ENCODE measurements at places on chromosomes 12 and 14.

DNA sequence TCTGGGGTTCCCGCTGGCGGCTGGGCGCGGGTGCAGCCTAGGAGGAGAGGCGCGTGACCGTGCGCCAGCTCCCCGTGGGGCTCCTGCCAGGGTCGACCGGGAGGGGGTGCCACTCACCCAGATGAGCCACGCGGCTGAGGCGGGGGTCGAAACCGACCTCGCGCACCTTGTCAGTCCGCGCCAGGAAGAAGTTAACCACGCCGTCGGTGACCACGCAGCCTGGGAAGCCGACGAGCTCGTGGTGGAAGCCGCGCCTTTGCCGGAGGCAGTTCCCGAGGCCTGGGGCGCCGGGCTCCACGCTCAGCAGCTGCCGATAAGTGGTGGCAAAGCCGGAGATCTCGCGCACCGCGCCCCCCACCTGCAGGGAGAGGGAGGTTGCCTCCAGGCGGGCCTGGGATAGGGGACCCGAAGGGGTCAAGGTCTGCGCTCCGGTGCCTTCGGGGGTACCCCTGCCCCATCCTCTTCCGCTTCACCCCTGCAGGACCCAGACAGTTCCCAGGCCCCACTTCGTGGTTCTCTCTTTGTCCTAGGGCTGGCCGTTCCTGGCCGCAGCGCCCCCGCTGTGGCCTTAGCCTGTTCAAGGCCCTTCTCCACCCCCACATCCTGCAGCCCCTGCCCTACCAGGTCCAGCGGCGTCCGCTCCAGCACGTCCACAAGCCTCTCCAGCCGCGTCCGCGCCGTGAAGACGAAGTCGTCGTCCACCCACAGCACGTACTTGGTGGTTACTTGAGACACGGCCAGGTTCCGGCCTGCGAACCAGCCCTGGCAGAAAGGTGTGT lies 5.3 kb downstream of the B4GALNT1 start:
- no peak for DNase-seq

GRCh38 chr14:81313775-81314429 lies 86.2 kb downstream of the STON2 start:
- no peak for DNase-seq

DNA sequence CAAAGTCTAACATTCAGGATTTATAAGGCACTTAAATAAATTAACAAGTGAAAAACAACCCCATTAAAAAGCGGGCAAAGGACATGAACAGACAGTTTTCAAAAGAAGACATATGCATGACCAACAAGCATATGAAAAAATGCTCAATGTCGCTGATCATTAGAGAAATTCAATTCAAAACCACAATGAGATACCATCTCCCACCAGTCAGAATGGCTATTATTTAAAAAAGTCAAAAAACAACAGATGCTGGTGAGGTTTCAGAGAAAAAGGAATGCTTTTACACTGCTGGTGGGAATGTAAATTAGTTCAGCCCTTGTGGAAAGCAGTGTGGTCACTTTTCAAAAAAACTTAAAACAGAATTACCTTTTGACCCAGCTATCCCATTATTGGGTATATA lies 60.7 kb upstream of the BDKRB2 start:
- DNase-seq: no peak

DNA sequence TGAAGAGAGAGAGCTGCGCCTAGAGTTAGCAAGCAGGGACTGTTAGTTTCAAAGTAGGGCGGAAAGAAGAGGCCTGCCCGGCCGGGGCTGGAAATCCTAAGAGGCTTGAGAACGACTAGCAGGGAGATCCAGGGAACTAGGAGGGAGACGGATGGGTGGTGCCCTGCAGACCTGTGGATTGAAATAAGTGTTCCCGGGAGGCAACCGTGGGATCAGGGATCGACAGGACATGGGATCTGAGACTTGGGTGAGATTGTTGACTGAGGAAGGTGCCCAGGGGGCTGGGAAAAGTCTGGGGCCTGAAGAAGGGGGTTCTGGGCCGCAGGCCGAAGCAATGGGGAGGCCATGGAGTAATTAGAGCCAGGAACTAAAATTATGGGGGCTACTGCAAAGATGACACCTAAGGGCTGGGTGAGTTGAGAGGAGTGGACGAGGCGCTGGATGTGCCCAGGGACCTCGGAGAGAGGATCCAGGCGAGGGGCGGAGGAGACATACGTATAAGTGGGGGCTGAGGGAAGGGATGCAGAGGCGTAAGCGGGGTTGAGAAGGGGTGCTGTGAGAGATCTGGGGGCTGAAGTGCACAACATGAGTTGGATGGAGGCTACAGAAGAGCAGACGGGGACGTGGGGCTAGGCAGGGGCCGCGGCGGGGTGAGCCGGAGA lies 635 bp downstream of the LTA4H start:
- DNase-seq: no peak

GRCh38 chr12:109795023-109795422 lies 38.2 kb downstream of the TRPV4 start:
- no peak for DNase-seq

DNA sequence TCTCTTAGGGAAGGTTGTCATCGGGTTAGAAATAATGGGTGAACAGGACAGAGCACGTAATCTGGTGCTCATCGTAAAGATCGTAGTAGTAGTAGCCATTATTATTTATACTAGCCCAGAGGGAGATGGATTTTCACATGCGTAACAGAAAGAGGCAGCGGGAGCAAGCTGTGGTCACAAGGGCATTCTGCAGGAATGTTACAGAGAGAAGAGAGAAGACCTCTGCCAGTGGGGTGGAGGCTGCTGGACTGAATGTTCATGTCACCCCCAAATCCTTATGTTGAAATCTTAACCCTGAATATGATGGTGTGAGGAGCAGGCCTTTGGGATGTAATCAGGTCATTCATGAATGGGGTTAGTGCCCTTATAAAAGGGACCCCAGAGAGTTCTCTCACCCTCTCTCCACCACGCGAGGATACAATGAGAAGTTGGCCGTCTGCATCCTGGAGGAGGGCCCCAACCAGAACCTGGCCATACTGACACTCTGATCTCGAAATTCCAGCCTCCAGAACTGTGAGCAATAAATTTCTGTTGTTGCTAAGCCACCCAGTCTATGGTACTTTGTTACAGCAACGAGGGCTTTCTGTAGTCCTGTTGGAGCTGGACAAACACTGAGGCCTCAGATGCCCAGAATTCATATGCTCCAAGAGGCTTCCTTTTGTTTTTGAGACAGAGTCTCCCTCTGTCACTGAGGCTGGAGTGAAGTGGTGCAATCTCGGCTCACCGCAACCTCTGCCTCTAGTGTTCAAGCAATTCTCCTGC lies 131.2 kb upstream of the MED13L start:
- DNase-seq: no peak

DNA sequence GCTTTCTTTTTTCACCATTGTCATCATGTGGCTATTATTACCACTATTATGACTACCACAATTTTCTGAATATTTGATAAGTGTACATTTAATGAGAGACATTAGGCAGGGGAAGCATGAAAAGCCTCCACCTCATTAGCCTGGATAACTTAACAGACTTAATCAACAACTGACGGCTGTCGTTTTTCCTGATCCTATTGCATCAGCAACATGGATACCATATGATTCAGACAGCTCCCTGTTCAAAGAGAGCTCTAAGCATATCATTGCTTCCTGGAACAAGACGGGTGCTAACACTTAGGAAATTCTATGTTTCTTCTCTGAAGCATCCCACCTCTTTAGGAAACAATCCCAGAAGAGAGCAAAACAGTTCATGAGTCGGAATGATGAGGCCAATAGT lies 765.2 kb downstream of the NOVA1 start:
- no peak for DNase-seq

- no peak for DNase-seq
These were observed 3.0 kb upstream of the MYF6 start for GRCh38 chr12:80704420-80704819.

DNA sequence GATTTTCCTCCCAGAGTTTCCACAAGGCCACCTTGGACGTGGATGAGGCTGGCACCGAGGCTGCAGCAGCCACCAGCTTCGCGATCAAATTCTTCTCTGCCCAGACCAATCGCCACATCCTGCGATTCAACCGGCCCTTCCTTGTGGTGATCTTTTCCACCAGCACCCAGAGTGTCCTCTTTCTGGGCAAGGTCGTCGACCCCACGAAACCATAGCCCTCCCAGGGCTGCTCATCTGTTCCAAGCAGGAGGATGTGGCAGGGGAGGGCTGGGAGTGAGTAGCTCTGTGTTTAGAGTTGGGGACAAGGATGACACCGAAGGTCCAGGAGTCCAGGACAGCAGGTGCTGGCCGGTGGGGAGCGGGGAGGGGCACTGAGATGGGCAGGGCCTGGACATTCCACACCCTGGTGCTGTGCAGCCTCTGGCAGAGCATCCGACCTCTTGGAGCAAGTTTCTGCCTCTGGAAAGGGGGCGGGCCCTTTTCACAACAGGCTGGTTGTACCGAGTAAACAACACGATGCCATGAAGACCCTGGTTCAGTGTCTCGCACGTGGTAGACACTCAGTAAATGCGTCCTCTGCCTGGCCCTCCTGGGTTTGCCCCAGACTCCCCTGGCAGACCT lies 8.2 kb downstream of the SERPINA4 start:
- no peak for DNase-seq

DNA sequence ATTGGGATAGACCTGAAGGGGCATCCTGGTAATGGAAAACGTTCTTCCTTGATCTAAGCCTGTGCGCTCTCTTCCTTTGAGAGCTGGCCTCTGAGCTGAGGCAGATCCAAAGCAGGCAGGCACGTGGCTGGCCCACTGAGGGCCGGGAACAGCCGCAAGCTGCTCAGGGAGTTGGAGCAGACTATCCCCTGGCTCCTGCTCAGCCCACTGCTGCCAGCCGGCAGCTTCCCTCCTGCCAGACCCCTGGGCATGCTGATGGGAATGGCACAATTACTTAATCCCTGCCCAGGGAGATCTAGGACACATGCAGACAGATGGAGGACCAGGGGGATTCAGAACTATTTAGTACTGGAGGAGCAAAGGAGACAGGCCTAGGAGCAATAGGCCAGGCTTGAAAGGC lies 14.4 kb downstream of the NEUROD4 start:
- DNase-seq: no peak

GRCh38 chr14:89429199-89430181 lies 12.5 kb upstream of the FOXN3 start:
- DNase-seq: no peak

DNA sequence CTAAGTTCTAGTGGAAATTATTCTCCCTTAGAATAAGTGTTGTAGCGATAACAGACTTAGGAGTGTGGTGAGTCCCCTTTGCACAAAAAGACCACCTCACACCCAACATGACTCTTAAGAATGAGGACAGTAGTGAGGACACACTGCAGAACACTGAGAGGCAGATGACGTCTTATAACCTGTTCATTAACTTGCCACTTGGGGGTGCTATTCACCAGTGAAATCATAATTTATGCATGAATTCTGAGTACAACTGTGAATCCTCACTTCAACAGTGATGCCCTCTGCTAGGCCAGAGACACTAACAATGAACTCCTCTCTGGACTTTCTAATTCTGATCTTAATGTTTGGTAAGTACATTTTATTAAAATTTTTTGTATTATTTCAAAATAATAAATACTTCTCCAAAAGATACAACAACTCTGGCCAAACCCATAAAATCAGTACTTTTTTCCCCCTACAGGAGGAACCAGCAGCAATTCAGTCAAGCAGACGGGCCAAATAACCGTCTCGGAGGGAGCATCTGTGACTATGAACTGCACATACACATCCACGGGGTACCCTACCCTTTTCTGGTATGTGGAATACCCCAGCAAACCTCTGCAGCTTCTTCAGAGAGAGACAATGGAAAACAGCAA lies 274.7 kb downstream of the DAD1 start:
- DNase-seq: no peak

DNA sequence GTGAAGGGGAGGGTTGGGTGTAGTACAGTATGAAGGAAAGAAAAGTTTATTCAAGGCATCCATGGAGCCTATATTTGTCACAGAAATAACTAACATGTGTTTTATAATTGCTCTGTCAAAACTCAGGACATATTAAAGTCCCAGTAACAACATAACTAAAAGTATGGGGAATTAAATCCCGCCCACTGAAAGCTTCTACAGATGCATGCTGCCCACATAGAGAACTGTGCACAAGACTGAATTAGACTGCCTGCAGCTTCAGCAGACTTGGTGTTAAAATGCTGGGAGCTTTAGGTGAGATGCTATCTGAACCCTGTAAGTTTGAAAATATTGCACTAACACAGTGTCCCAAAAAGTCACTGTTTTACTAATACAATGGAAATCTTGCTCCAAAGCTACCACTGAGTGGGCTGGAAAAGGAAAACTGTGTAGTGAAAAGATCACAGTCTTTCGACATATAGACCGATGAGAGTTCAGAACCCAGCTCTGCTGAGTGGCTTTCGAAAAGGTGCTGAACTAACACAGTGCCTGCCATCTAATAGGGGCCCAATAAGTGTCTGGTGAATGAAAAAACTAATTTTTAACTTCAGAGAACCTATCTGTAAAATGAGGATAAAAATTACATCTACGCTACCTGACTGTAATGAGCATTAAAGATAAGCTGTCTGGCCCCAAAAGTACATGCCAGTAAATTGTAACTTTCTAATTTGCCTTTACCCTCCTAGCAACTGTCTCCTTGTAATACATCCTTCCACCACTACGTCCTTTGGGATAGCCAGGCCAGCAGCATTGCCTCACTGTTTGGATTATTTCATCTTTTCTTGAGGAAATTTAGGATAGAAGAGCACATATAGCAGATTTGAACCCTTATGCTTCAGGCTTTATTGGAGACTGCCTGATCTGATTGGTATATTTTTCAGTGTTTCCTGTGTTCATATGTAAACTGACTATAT lies 237.6 kb downstream of the BCAT1 start:
- no peak for DNase-seq

- no peak for DNase-seq
These were observed 32.1 kb downstream of the TECPR2 start for GRCh38 chr14:102394717-102395375.

- DNase-seq: no peak
These were observed 366.0 kb downstream of the ZFP36L1 start for GRCh38 chr14:68426661-68427549.

GRCh38 chr14:61153914-61154545 lies 127.1 kb downstream of the TMEM30B start:
- no peak for DNase-seq

DNA sequence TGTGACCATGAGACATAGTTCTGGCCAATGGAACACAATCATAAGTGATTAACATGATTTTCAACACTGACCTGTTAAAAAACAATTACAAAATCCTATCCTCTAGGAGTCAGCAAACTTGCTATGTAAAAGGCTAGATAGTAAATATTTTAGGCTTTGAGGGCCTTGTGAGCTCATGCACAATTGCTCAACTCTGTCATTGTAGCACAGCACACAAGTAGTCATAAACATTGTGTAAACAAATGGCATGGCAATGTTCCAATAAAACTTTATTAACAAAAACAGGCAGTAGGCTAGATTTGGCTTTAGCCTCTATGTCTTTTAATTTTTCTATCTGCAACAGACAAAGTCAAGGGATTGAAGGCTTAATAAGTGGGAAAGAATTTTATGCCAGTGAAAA lies 350.7 kb downstream of the C12orf50 start:
- DNase-seq: no peak
